ENCODE measurements at places on chromosomes 11 and 22.

- no peak for DNase-seq
Observed at GRCh38 chr22:37298748-37299495, 16.6 kb downstream of the CYTH4 start.

DNA sequence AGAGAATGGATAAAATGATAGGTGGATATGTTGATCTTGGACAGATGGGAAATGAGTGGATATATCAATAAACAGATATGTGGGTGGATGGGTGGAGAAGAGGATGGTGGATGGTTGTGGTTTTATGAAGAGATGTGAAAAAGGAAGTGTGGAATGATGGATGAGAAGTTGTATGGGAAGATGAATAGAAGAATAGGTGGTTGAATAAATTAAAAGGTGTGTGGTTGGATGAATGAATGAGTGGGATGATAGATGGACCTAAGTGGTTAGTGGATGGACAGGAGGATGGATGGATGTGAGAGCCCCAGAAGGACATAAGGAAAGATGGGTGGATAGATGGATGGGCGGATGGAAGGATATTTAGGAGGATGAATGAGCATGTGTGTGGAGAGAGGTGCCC is 913 bp upstream of the CD44 start:
- no peak for DNase-seq

DNA sequence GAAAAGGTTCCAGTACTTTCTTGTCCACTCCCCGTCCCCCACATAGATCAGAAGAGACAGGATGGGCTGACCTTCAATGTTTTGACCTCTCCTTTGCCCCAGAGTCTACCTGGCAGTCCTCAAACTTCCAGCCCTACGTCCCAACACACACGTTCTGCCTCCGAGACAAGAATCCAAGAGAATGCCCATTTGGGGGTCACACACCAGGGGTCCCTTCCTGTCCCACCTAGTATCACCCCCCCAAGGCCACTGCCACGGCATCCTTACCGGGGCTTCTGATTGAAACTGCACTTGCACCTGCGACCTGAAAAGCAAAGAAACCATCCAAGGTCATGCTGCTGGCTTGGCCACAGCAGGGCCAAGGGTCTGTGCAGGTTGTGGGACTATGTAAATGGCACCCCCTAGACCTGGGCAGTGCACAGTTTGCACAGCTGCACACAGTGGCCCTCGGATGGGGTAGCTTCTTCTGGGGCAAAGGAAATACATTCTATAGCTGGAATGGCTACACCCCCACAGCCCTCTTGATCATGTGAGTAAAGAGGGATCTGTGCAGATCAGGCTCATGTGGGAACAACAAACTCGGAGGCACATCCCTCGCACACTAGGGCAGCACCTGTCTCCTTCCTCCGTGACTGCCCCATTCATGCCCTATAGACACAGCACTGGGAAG is 16.5 kb upstream of the FXYD2 start:
- DNase-seq = no peak

DNA sequence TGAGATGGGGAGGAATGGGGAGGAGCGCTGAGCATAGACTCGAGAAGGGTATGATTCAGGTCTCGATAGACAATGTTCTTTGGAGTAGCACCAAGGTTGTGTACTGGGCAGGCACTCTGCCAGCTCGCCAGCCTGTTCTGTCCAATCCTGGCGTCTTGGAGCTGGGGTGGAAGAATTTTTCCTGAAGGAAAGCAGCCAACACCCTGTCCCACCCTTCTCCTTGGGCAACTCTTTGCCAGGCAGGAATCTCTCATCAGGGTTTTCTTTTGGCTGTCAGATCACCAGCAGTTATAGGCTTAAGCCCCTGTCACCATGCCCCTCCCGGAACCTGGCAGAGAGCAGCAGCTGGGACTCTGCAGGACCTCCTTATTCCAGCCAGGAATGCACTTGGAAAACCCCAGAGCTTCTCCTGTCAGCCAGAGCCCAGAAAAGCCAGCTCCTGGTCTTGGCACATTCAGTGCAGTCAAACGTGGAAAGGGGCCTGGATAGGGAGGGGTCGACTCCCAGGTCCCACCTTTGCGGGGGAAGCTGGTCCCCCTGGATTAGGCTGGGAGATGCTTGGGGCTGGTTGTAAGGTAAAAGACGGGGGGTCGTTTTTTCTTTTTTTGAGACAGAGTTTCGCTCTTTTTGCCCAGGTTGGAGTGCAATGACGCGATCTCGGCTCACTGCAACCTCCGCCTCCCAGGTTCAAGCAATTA is 14.4 kb upstream of the SPTBN2 start:
- no peak for DNase-seq

GRCh38 chr11:127625402-127625801 is 624.8 kb upstream of the KIRREL3 start:
- DNase-seq = no peak

DNA sequence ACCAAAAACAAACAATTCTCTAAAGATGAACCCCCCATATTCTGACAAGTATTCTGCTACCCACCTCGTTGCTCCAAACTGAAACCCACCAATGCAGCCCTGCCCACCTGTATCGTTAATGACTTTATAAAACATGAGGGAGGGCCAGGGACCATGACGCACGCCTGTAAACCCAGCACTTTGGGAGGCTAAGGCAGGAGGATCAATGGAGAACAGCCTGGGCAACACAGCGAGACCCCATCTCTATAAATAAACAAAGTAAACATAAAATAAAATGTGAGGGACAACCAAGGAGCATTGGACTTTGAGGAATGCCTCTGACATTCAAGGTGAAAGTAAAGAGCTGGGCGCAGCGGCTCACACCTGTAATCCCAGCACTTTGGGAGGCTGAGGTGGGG is 39.8 kb upstream of the ATXN10 start:
- DNase-seq = no peak

DNA sequence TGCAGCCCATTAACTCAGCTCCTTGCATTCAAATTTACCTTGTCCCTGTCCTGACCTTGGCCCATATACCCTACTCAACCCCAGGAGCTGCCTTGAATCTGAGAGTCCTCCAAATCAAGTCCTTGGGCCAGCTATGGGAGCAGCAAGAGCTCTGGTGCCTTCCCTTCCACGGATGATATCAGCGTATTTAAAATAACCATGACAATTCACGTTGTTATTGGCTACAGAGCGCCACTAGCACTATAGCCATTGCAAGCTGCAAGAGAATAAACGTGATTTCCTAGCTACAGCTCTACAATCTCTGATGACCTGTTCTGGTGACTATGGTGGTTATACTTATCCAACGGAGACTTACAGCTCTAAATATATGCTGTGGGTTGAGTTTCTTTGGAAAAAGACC is 357.8 kb downstream of the LARGE1 start:
- DNase-seq = no peak
